Activated CD4-positive, CD25-positive, alpha-beta regulatory T cell treated with anti-CD3 and anti-CD28 coated beads, Interleukin-2, amount 50 U/mL, for 16 hours (primary cell): ENCODE measurements at places on chromosomes 7 and 10.

DNA sequence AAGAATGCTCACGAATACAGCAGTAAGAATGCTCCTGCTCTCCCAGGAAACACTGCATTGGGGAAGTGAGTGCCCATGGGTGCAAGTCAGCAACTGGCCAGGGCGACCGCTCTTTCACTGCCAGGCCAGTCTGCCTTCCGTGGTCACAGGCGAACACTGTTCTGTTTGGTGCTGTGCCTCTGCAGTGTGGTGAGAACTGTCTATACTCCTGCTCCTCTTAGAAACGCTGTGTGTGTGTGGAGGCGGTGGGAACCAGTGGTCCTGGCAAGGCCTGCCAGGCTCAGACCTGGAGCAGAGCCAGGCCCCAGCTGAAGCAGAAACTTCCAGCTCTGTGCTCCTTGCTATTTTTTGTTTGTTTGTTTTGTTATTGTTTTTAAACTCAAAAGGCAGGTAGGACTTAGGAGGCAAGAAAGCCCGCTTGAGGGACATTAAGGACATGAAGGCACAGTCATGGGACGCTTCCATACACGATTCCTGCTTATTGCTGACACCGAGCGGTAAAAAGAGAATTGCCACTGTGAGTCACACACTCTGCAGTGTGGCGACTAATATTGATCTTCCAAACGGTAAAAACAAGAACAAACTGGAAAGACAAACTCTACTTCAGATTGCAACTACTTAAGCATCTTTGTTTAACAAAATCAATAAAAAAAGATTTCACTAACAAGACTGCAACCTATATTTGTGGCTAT is 430.8 kb downstream of the DNAJB6 start:
- no peak for DNase-seq

DNA sequence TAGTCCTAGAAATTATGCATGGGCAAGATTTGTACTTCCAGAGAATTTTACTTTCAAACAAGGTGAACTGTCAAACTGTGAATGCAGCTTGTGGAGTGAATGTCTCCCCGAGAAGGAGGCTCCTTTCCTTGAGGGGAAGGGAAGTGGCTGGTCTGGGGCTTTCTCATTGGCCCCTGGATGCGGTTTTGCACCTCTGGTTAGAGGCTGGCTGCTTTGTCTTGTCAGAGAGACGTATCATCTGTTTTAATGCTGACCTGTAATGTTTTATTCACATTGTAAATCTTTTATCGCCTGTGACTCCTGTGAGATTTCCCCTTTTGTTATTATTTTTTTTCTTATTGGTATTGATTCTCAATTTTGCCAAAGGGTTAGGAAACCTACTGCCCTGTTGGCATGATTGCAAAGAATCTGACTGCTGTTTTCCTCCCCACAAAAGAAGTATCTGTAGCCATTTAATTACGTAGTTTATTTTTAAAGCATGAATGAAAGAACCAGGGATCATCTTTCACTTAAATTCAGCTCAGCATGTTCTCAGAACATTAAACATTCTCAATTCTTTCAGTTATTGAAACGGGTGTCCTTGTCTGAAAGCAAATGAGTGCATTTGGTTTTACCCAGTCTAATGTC is 238.3 kb upstream of the NFE2L3 start:
- no peak for DNase-seq

GRCh38 chr10:120473593-120473992 is 16.6 kb downstream of the PLPP4 start:
- no peak for DNase-seq

DNA sequence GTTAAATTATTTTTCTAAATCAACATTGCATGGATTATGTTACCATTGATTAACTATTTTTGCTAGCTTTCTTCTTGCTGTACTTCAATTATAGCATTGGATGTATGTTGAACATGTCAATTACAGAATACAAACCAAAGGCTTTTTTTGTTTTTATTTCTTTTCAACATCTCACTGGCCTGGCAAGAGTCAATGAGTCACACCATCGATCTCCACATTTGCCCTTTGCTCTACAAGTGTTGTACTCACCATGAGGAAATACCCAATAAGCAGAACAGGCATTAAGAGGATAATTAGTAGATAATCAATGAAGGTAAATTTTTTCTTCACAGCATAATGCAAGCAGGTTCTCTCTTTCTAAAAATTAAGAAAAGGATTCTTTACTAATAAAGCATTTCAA is 23.3 kb downstream of the ANKRD22 start:
- DNase-seq, result no peak

DNA sequence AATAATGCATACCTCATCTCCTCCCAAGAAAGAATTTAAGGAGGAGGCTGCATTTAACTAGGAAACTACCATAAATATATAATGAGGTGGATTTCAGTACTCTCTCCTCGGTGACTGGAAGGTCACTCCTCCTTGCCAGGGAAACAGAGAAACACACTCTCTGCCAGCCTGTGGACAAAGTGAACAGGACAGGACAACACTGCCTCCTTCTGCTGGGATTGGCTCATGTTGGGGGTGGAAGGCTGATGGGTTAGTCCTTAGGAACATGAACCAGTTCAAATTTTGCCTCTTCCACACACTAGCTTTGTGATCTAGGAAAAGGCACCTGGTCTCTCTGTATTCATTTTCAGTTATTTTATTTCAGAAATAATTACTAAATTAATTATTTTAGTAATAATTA is 50.6 kb upstream of the STEAP4 start:
- DNase-seq, result no peak

DNA sequence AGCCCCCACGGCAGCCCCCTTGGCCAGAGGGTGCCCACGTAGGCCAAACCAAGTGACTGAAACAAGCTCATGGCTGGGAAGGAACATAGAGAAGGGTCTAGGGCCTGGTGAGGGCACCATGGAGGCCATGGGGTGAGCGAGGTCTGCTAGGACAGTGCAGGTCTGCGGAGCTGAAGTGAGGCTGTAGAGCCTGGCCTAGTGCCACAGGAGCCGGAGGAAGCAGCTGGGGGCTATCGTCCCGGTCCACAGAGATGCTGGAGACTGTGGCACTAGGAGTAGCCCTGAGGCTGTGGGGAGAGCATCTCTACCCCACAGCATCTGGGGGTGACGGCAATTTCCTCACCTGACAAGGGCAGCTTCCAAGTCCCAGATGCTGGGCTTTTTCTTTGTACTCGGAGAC is 150.3 kb downstream of the ZNF22 start:
- no peak for DNase-seq

GRCh38 chr7:118855290-118855689 is 630.8 kb downstream of the ANKRD7 start:
- no peak for DNase-seq

- DNase-seq, result no peak
These were observed 128.5 kb downstream of the PLCE1 start for GRCh38 chr10:94122211-94122610.

DNA sequence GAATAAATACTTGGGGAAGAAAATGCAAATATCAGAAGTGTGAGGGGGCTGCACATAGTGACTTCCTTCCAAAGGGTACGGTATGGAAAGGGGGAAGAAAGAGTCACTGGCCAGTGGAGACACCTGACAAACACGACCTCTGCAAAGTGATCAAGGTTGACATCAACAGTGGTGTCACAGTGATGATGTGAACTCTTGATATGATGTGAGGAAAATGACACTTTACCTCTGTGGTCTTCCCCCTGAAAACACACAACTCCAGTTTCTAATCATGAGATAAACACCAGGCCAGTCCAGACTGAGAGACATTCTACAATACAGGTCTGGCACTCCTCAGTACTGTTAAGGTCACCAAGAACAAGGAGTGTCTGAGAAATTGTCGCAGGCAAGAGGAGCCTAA is 169.7 kb downstream of the BUB3 start:
- DNase-seq, result no peak
